ENCODE measurements at places on chromosomes 5 and 9. TPM values are rescaled to one million over a fixed set of nuclear protein-coding genes. Genes with fewer than 3 reads are reported as not detected.

Gene APBA1
- 12.8 TPM for total RNA-seq

Gene CDO1
- total RNA-seq: 0.61 TPM

Gene LAMC3
- 0.02 TPM for total RNA-seq

Gene IFNE
- not detected for total RNA-seq

Gene PCDHGB6
- total RNA-seq: 0.37 TPM

Gene STK32A
- not detected for total RNA-seq

Gene SLC36A3
- total RNA-seq: not detected

Gene TRIM36
- 0.39 TPM for total RNA-seq

Gene BNIP1
- total RNA-seq: 16.9 TPM

Gene HRCT1
- not detected for total RNA-seq

Gene IL13
- total RNA-seq: 130 TPM

Gene INSL4
- total RNA-seq: not detected

Gene SLC25A2
- total RNA-seq: 0.56 TPM

Gene PLAC8L1
- total RNA-seq: 0.96 TPM

Gene KCNIP1
- total RNA-seq: not detected

Gene GARIN3
- total RNA-seq: not detected

Gene PCDHA6
- not detected for total RNA-seq

Gene TMEM252
- not detected for total RNA-seq

Gene C7
- total RNA-seq: not detected

Gene PCDHGB4
- total RNA-seq: 0.17 TPM

Data from T-helper 1 cell treated with Interleukin-12 subunit alpha and Interleukin-12 subunit beta and Interleukin-4 antibody, amounts not matched to agents 30 ng/mL and 1 ng/mL, for 36 hours (primary cell).